ENCODE measurements at places on chromosomes 6 and 20. TPM values are rescaled to one million over a fixed set of nuclear protein-coding genes. Genes with fewer than 3 reads are reported as not detected.

DNA sequence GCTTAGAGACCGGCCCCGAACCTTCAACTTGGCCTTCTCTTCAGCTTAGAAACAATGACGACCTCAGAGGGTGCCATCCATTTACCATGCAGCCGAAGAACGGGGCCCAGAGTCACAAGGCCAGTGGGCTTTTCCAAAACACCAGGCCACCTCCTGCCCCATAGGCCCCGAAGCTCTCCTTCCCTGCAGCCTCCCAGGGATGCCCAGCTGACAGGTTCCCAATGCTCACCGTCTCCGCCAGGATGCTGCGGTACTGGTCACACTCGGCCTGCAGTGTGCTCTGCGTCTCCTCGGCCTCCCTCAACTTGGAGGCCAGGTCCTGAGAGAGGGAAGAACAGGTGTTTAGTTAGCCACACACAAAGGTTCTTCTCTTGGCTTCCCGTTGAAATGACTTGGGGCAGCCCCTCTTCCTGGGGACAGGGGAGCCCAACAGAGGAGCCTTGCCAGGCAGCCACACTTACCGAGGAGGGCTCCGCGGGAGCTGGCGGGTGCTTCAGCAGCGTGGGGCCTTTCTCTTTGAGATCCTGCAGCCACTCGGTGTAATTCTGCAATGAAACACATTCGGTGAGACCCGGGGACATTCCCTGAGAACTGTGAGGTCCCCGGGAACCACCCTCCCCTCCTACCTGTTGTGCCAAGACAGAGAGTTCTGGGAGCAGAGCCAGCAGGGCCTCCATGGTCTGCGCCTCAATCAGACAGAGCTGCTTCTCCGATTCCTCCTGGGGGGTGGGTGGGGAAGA is 51.5 kb downstream of the DSTN start:
- DNase-seq: no peak

DNA sequence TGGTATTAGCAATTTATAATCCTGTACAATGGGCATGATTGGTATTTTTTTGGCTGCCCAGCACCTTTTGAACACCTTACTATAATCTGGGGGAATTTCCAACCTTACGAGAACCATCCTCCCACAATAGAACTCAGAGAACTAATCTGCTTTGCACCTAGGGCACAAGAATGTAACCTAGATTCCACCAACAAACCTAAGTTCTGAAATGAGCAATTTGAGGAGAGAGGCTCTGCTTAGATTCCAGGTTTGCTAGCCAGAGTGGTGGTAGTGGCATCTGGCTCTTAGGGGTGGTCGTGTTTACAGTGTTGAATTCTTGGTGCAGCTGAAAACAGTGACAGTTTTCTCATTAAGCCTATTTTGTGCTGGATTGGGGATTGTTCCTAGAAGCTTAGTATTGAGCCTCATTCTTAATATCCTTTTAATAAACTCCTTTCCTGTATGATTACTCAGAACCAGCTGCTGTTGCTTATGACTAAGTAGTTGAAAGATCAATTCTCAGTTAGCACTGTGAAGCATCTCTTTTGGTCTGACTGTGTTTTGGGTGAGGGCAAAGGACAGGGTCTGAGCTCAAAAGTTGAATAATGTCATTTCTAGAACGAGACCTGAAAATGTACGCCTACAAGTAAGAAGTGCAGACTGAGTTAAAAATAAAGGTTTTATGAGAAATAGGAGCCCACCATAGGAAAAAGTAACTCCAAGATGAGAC is 385.6 kb downstream of the CDKAL1 start:
- DNase-seq: no peak

GRCh38 chr20:64077876-64078551 is 1.3 kb downstream of the RGS19 start:
- DNase-seq: no peak

DNA sequence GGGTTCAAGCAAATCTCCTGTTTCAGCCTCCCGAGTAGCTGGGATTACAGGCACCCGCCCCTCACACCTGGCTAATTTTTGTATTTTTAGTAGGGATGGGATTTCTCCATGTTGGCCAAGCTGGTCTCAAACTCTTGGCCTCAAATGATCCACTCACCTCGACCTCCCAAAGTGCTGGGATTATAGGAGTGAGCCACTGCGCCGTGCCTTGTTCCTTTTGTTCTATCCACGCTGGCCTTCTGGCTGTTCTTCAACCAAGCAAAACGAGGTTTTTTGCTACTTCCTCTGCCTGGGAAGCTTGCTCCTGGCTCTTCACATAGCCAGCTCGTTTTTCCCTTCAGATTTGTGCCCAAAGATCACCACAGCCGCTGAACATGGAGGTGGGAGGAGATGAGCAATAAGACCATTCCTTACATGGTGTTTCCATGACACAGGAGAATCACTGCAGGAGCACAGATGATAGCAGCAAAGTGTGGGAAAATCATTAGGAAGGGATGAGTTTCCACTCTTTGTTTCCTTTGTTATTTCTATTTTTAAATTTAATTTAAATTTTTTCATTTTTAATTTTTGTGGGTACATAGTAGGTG is 201.0 kb upstream of the ZNF217 start:
- no peak for DNase-seq

CST4 gene
- total RNA-seq: not detected

All from H1 (cell line).